ENCODE measurements at places on chromosomes 16 and 17.
A peak's percentile ranks its signal among the peaks of the same experiment; 100 is the strongest.

DNA sequence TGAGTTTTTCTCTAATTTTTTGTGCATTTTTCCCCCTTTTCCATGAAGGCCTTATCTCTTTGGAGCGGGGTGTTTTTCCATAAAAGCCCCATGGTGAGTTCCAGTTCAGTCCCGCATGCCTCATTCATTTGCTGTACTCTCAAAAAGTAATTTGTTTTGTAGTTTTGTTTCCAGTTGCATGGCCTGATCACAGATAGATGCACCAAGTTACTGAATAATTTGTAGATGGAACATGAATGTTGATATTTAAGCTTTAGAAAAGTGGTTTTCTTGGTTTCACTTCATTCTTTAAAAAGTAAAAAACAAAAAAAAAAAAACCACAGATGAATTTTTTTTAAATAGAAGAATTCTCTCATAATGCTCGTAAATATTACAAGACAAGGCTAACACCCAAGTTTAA is 349.2 kb downstream of the BCAS3 start:
- DNase-seq, result no peak

DNA sequence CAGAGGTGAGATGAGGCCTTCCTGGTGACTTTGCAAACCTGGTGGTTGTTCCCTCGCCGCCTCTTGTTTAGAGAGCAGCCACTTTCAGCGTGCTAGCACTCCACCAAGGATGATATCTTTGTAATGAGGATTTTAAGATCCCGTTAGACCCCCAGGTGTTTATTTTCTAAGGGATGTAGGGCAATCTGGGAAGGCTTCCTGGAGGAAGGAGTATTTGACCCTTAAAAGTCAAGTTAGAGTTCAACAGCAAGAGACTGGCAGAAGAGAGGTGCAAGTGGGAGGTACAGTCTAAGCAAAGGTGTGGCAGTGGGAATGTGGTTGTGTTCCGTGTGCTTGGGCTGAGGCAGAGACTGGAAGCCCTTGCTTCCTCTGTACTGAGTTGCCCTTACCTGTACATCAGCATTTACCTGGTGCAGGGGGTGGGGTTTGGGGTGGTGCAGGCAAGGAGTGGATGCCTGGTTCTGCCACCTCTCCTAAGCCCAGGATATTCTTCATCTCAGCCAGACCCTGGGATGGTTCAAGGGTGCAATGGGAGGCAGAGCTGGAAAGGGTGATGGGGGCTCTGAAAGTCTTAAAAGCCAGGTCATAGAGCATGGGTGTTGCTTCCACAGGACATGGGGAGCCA is 83.6 kb downstream of the SDR42E1 start:
- no peak for DNase-seq

GRCh38 chr16:70460737-70461261 is 6.4 kb downstream of the FCSK start:
- DNase-seq, result peak; percentile 46

DNA sequence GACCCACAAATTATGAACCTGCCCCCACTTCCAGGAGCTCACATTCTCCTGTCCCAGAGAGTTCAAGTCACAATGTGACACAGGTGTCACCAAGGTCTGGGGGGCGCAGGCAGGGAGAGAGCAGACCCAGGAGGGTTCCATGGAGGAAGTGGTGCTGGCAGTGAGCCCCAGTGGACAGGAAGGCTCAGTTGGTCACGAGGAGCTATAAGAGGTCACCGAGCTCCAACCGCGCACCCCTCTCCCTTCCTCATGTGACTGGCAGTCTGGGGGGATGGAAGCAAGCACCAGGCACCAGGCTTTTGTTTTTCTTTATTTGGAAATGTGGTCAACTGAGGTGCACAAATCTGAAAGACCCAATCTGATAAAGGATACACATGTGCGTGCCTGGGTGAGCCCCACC is 2.5 kb downstream of the ITGAD start:
- no peak for DNase-seq

GRCh38 chr16:89248196-89248982 is 30.9 kb downstream of the ZNF778 start:
- no peak for DNase-seq

GRCh38 chr17:34996422-34997285 is 16.3 kb downstream of the LIG3 start:
- no peak for DNase-seq

DNA sequence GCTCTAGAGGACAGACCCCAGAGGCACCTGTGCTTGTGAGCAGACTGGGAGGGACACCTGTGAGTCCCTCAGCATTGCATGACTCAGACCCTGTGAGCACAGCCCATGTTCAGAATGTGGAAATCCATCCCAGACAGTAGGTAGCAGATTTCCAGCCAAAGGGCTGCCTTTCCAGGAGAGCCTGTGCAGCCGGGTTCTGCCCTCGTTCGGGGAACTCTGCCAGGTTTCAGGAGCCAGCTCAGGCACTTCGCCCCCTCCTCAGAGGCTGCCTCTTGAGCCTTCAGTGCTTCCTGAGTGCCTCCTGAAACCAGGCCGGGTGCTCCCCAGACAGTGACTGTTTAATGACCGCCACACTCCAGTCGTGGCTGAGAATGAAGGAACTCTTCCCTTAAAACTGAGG is 23.3 kb upstream of the SDR42E2 start:
- no peak for DNase-seq

- no peak for DNase-seq
Observed at GRCh38 chr17:55056526-55056925, 88.0 kb downstream of the STXBP4 start.

DNA sequence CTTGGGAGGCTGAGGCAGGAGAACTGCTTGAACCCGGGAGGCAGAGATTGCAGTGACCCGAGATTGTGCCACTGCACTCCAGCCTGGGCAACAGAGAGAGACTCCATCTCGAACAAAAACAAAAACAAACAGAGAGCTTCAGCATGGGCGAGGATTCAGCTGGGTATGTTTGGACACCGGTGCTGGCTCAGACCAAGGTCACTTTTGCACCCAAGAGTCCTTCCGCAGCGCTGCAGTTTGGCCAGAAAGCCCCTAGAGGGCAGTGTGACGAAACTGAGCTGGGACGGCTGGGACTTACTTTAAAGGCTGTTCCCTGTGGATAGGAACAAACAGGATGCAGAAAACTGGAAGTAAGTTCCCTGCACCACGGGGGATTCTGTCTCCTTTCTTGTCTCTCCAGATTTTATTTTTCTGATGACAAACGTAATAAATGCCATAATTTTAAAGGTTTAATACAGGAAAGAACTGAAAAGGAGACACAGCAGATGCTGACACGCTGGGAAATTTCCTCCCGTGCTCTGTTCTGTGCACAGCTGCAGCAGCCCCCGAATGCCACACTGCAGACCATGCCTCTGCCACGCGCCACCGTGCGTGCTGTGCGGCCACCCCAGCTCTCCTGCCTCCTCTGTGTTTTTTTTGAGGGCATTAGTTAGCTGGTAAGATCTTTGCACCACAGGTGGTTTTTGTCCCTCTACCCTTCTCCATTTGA is 25.2 kb upstream of the USP36 start:
- peak; percentile 82 for DNase-seq

GRCh38 chr16:67936124-67936879 is at the start of gene PSMB10:
PSMB10 (minus strand) TSS chr16:67936850; CDS start chr16:67936749, 101 bp downstream.
- peak; percentile 86 for DNase-seq

GRCh38 chr17:83187782-83188311 is 108.4 kb downstream of the METRNL start:
- no peak for DNase-seq

DNA sequence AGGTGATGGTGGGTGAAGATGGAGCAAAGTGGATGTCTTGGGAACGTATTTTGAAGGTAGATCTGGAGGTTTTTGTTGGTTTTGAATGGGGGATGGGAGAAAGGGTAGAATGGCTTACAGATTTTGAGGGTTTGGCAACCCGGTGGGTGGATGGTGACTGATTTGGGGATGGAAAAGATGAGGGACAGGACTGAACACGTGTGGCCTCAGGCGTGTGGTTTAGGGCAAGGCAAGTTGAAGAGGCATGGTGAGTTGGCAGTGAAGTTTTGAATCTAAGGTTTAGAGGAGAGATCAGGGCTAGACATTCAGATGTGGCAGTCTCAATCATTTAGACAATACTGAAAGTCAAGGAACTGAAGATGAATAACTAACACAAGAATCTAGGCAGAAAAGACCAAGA is 5.0 kb upstream of the DCTPP1 start:
- no peak for DNase-seq

DNA sequence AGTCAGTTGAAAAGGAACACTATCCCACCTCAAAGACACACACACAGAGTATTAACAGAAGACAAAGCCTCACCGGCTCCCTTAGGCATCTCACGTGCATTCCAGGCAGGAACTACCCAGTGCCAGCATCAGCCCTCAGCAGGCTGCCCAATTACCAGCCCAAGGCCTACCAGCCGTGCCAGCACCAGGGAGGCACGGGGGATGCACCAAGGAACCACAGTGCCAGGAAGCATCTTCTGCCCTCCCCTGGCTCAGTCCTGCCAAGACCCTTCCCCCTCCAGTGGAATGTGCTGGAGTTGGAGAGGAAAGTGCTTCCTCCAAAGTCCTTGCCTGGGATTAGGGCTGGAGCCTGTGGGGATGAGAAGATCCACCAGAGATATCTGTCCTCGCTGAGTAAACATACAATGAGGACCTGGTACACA is 11.0 kb upstream of the KRT19 start:
- peak; percentile 63 for DNase-seq

DNA sequence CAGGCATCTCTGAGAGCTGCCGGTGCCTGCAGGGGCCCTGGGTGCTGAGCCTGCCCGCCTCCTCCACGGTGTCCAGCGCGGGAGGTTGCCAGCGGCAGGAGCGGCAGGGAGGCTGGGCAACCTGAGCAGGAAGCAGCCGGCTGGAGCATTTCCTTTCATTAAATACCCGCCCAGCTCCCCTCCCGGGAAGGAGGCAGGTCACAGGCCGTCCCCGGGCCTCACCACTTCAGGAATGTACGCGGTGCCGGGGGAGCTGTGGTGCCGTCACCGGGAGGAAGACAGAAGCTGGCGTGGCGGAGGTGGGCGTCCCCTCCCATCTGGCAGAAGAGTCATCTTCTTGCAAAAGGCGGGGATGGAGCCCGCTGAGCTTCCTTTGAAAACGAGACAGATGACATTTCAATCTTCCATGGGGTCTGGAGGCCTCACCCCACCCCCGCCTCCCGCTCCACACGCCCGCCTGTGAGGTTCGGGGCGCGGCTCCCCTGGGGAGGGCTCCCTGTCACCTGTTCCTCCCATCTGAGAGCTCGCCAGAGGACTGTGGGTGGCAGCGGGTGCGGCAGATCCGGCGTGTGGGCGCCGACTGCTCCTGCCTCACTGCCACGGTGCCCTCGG is 16.0 kb downstream of the SOX8 start:
- peak; percentile 76 for DNase-seq

DNA sequence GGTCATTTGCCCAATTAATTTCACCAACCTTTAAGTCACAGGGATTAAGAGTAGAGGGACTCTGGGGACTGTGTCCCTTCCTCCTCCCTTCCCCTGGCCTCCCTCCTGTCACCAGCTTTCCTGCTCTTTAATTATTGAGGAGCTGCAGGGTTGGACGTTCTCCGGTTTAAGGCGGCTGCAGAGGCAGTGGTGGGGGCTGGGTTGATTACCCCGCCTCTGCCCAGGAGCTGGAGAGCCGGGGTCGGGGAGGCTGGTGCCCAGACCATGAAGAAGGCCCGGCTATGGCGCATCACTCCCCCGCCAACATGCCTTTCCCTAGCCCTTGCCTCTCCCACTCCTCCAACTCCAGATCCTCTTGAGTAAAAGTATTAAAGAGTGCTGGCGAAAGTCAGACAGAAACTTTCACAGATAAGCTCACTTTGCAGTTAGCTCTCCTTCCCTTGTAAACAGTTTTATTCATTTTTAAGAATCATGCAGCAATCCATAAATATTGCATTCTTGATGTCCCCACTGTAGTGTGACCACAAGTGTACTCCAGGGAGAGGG is 1.1 kb upstream of the FOXJ1 start:
- DNase-seq, result no peak

GRCh38 chr17:19410091-19410490 is 941 bp upstream of the RNF112 start:
- no peak for DNase-seq

GRCh38 chr17:79695797-79696609 is 34.7 kb upstream of the ENPP7 start:
- DNase-seq, result peak; percentile 48

GRCh38 chr17:4947411-4948165 is 742 bp downstream of the PFN1 start:
- DNase-seq, result peak; percentile 70

- no peak for DNase-seq
Observed at GRCh38 chr16:88318051-88318450, 64.7 kb upstream of the ZNF469 start.

GRCh38 chr16:20949660-20950059 is 49.1 kb downstream of the LYRM1 start:
- DNase-seq, result no peak

DNA sequence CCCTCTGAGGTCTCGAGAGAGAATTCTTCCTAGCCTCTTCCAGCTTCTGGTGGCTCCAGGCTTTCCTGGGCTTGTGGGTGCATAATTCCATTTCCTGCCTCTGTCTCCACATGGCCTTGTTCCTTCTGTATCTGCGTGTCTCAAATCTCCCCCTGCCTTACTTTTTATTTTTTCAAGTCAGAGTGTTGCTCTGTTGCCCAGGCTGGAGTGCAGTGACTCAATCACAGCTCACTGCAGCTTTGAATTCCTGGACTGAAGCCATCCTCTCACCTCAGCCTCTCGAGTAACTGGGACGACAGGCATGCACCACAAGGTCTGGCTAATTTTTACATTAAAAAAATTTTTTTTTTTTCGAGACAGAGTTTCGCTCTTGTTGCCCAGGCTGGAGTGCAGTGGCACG is 120.6 kb downstream of the SHISA9 start:
- DNase-seq, result no peak
